Activated naive CD8-positive, alpha-beta T cell treated with anti-CD3 and anti-CD28 coated beads, Interleukin-2, amount 10 ng/mL, durations not matched to agents 7 days and 5 days (primary cell): ENCODE measurements at places on chromosomes 3 and 15.

DNA sequence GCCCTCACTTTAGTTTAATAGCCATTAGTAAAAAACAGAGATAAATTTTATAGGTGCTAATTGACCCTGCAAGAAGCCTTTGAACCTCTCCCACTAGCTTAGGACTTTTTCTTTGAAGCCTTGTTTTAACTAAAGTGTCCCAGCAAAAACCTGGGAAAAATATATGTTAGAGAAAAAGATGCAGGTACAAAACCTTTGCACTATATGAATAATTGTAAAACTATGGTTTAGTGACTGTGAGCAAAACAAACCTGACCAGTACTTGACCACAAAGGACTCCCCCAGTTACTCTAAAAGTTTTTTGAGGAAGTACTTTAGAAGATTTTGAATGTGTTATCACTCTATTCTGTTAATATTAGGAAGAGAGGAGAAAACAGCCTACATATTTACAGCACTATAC is 123.3 kb upstream of the TP63 start:
- H3K4me3 ChIP-seq = no peak overlapping the region
- no peaks in the 10 kb centered on the region for H3K27me3 ChIP-seq
- H3K36me3 ChIP-seq = no peaks in the 10 kb centered on the region
- H3K4me1 ChIP-seq = peaks cover 2% of the 10 kb centered on the region
- no peak for DNase-seq

DNA sequence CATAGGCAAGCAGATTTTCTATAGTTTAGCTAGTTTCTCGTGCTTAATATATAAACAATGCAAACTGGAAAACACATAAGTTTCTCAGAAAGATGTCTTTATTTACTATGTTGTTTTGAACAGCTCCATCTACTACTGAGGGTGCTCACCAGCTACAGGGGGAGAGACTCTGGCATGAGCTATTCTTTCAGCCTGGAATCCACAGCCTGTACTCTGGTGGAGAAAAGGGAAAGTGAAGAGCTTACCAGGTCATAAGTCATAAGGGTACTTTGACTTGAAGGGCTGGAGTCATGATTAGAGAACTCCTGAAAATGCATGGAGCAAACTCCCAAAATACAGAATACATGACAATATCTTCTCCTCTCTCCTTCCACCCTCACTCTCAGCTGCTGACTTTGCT is 4.4 kb upstream of the AVEN start:
- no peaks in the 10 kb centered on the region for H3K36me3 ChIP-seq
- H3K27ac ChIP-seq = no peak overlapping the region
- no peak overlapping the region for H3K4me3 ChIP-seq
- H3K27me3 ChIP-seq = no peaks in the 10 kb centered on the region

GRCh38 chr3:174441588-174442301 is 417.4 kb upstream of the NAALADL2 start:
- H3K27me3 ChIP-seq = peaks cover 13% of the 10 kb centered on the region
- no peak overlapping the region for H3K27ac ChIP-seq
- H3K36me3 ChIP-seq = no peaks in the 10 kb centered on the region

- peaks cover 4% of the 10 kb centered on the region for H3K27me3 ChIP-seq
- no peaks in the 10 kb centered on the region for H3K4me1 ChIP-seq
Measured at GRCh38 chr15:37751401-37751800, 183.0 kb upstream of the TMCO5A start.

DNA sequence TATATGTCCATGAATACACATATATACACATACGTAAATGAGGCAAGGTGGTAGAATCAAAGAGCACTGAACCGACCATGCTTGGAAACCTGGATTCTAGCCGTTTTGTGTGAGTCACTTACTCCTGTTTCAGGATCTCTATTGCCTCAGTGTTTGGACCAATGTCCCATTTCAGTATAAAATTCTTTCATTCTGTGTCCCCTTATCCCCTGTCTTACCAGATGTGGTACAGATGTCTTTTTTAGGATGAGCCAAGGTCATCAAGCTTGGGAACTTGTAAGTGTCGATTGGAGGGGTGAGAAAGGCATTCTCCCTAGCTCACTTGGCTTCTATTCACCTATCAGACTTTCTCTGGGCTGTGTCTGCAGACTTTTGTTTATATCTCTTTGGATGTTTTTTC is 139.9 kb upstream of the CHL1 start:
- DNase-seq = no peak
- H3K36me3 ChIP-seq = no peaks in the 10 kb centered on the region
- no peak overlapping the region for H3K4me3 ChIP-seq
- peaks cover 2% of the 10 kb centered on the region for H3K27me3 ChIP-seq

- no peak for DNase-seq
- no peak overlapping the region for H3K4me3 ChIP-seq
- H3K4me1 ChIP-seq = no peaks in the 10 kb centered on the region
Measured at GRCh38 chr3:133169331-133170068, 131.3 kb downstream of the TMEM108 start.
